ENCODE measurements at places on chromosomes 11 and 22.

DNA sequence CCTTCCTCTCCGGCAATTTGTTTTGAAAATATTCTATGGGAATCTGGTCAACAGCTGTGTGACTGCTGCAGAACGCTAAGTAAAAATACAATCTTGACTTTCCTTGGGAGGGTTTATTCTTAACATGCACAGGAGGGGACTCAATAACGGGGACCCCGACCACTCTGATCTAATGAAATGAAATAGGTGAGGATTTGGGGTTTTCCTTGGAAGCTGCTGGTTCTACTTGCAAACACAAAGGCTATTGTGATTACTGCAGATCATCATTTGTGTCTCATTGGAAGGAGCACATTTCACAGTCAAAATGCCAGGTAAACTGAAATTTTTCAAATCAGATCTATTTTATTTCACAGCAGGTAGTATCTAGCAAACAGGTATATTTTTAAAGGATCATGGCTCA lies 366.1 kb downstream of the SHANK2 start:
- no peak for DNase-seq

- no peak for DNase-seq
Observed at GRCh38 chr11:134033276-134033675, 35.6 kb upstream of the JAM3 start.

DNA sequence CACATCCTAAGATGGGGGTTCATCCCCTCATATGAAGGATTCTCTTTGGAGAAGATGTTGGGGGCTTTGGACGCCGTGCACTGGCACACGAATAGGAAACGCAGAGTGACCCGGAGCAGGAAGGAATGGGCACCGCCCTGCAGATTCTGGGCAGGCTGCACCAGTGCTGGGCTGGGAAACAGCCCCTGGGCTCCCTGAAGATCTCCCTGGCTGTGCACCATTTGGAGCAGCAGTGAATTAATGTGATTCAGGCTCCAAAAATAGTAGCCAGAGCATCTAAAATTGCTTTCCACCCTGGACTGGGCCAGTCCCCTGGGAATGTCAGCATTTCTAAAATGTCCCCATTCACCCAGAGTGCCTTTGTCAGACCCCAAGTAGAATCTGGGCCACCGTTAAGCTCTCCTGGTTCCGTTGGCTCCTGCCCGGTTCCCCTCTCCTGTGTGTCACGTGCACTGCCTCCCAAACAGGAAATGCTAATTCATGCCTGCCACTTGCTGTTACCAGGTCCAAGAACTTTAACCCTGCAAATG lies 18.6 kb downstream of the IRAG1 start:
- DNase-seq = no peak

DNA sequence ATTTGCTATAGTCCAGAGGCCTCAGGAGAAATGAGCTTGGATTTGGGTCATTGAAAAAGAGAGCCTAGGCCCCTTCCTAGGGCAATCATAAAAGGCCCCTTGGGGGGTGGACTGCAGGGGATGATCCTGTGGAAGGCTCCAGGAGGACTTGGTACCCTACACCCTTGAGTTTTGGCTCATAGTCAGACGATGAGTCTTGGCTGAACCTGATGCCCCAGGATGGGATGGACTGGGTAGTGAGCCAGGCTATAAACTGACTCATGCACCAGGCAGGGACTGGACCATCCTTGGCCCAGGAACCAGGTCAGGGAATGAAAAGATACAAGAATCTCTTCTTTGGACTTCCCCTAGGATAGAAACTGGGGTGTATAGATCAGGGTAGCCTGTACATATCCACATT lies 54.2 kb downstream of the NAV2 start:
- DNase-seq = peak; percentile 30

DNA sequence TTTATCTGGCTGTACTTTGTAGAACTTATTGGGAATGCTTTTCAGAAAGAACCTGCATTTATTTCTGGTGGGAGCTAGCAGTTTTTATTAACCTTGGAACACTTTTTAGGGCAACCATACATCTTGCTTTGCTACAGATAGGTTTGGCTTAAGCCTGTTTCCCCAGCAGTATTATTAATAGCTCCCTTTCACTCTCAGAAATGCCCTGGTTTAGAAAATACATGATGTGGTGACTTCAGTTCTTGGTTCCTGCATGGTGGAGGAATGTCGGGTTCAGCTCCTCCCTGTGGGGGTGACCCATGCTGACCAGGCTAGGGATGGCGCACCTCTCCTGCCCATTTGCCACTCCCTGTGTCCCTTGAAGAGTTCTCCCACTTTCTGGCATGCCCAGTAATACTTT lies 28.2 kb downstream of the ZBED4 start:
- DNase-seq = no peak

DNA sequence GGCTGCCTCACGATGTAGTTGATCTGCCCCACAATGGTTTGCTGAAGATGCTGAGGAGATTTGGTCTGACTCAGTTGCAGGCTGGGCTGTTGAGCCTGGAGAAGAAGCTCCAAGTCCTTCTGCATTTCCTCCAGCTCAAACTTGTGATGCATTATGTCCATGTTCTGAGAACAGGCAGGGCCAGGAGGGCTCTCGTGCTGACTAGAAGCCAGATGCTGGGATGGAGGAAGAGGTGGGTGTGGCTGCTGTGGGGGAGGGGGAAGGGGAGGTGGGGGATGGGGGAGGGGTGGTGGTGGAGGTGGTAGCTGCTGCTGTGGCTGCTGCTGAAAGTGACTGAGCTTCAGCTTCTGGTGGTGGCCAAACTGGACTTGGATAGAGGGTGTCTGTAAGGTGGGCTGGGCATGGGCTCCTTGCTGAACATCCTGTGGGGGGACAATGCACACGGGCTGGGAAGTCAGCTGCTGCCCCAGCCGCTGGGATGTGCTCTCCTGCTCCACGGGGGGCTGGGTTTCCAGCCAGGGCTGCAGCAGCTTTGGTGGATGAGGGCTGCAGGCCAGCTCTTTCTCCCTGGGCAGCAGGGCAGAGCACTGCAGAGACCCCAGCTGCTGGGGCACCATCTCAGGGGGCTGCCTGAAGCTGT lies 42.1 kb downstream of the TRIM66 start:
- no peak for DNase-seq

DNA sequence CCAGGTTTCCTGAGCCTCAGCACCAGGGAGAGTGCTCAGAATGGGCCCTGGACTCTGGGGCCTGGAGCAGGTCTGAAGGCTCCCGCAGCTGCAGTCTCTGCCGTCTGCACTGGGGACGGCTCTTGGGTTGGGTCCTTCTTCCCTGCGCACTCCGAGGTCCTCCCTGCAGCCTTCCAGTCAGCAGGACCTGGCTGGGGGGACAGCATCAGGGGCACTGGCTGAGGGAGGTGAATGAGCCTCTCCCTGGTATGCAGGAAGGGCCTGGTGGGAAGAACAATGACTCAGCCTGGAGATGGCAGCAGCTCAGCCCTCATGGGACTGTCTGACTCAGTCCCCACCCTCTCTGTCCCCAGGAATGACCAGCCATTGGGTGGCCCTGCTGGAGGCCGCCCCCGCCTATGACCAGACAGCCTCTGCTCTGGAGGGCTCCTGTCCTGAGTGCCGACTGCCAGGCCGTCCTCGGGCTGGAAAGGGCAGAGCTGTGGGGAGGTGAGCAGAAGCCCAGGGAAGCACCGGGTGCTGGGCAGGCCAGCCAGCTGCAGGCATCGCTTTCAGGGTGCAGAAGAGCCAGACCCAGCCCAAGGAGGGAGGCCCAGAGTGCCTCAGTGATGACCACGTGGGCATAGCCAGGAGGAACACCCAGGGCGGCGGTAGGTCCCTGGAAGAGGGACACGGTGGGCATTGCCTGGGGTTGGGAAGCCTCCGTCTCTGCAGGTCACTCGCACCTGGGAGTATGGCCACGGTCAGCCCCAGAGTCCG lies 455.0 kb downstream of the BRD1 start:
- no peak for DNase-seq

DNA sequence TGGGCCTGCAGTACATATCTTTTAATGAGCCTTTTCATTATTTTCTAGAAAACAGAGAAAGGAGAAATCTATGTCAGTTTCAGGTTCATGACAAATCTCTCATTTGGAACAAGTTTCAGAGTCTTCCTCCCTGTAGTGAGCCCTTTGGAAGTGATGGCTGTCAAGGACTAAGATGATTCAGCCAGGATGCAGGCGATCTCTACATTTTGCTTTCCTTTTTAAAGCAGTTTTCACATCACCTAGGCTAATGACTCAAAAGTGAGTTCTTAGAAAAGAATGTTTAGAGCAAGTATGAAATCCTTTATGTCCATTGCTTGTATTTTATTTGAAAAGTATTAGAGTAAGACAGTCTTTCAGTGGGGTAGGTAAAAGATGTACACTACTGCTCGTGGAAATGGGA lies 130.1 kb downstream of the TRPC6 start:
- DNase-seq = peak; percentile 50

DNA sequence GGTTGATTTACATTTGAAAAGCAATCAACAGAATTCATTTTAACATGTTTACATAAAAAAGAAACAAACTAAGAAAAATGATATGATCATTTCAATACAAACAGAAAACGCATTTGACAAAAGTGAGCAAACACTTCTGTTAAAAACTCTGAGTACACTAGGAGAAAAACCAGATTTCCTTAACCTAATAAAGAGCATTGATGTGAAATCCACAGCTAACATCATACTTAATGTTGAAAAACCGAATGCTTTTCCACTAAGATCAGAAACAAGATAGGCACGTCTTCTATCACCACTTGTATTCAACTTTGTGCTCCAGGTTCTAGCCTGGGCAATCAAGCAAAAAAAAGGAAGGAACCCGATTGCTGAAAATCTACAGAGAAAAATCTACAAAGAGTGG lies 227.6 kb downstream of the SBF2 start:
- no peak for DNase-seq
